ENCODE measurements at places on chromosomes 13 and 19. TPM values are rescaled to one million over a fixed set of nuclear protein-coding genes. Genes with fewer than 3 reads are reported as not detected.
A peak's percentile ranks its signal among the peaks of the same experiment; 100 is the strongest.

- no peak overlapping the region for H3K27ac ChIP-seq
- H3K27me3 ChIP-seq = no peaks in the 10 kb centered on the region
- H3K36me3 ChIP-seq = no peaks in the 10 kb centered on the region
- no peak overlapping the region for H3K4me3 ChIP-seq
Measured at GRCh38 chr13:55403887-55404487, 1736.7 kb upstream of the PRR20A start.

- no peak for DNase-seq
- no peaks in the 10 kb centered on the region for H3K36me3 ChIP-seq
- no peak overlapping the region for H3K27ac ChIP-seq
- H3K4me3 ChIP-seq = no peak overlapping the region
Measured at GRCh38 chr13:111519490-111520170, 199.2 kb downstream of the TEX29 start.

- peak overlapping the region; percentile 13 for H3K4me3 ChIP-seq
- H3K4me1 ChIP-seq = peaks cover 32% of the 10 kb centered on the region
- no peaks in the 10 kb centered on the region for H3K36me3 ChIP-seq
- H3K27me3 ChIP-seq = no peaks in the 10 kb centered on the region
Measured at GRCh38 chr13:113491418-113491883, 940 bp upstream of the DCUN1D2 start.

DNA sequence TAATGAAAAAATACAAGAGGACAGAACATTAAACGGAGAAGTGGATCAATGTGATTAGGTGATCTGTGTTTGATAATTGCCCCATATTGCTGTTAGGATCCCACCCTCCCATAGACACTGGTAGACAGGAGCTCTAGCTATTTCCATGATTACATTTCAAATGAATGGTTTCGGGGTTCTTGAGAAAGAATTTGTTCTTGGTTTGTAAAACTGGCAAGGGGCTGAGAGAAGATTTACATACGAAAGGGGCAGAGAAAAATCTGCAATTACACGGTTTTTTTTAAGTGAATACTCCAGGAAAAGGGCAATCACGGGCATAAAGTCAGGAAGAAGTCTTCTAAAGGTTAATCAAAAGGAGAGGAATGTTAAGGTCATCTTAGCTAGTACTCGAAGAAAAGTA, 2125.7 kb upstream of the PCDH20 start:
- H3K36me3 ChIP-seq = no peaks in the 10 kb centered on the region
- no peaks in the 10 kb centered on the region for H3K27me3 ChIP-seq
- H3K4me3 ChIP-seq = no peak overlapping the region
- no peak for DNase-seq

GRCh38 chr13:48965736-48966135, 10.0 kb upstream of the FNDC3A start:
- no peak overlapping the region for H3K4me3 ChIP-seq
- H3K27me3 ChIP-seq = no peaks in the 10 kb centered on the region
- no peak overlapping the region for H3K27ac ChIP-seq
- no peaks in the 10 kb centered on the region for H3K36me3 ChIP-seq
- DNase-seq = no peak
- H3K4me1 ChIP-seq = no peaks in the 10 kb centered on the region

DNA sequence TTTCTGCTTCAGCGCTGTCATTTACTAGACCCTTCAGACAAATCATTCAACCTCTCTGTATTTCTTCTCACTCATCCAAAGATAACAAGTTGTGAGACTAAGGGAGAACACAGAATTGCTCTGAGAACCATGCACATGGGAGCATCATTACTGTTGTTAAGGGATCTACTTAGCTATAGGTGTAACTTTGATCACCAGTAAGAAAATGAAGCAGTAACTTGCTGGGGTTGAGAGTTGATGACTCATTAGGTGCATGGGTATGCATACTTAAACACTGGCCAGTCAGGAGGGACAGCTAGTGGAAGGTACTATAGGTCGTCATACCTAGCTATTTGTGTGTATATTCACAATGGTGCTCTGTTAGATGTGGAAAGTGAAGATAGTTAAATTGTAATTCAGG, 61.5 kb downstream of the B3GLCT start:
- H3K36me3 ChIP-seq = no peaks in the 10 kb centered on the region
- DNase-seq = no peak
- no peak overlapping the region for H3K27ac ChIP-seq
- no peaks in the 10 kb centered on the region for H3K27me3 ChIP-seq

GRCh38 chr19:372306-372890, 27.8 kb upstream of the MIER2 start:
- no peak overlapping the region for H3K4me3 ChIP-seq
- H3K36me3 ChIP-seq = no peaks in the 10 kb centered on the region
- H3K27me3 ChIP-seq = no peaks in the 10 kb centered on the region
- no peaks in the 10 kb centered on the region for H3K4me1 ChIP-seq
- DNase-seq = peak; percentile 29
- H3K27ac ChIP-seq = no peak overlapping the region

- peaks cover 8% of the 10 kb centered on the region for H3K36me3 ChIP-seq
- no peak overlapping the region for H3K4me3 ChIP-seq
- DNase-seq = no peak
- H3K27me3 ChIP-seq = no peaks in the 10 kb centered on the region
- H3K27ac ChIP-seq = no peak overlapping the region
- H3K4me1 ChIP-seq = no peaks in the 10 kb centered on the region
Measured at GRCh38 chr13:78632996-78633395, 26.0 kb downstream of the OBI1 start.

- no peaks in the 10 kb centered on the region for H3K4me1 ChIP-seq
- H3K27me3 ChIP-seq = no peaks in the 10 kb centered on the region
- H3K4me3 ChIP-seq = no peak overlapping the region
- H3K27ac ChIP-seq = no peak overlapping the region
- no peaks in the 10 kb centered on the region for H3K36me3 ChIP-seq
Measured at GRCh38 chr13:80199585-80200292, 141.2 kb downstream of the SPRY2 start.

GRCh38 chr13:63209330-63210017, 1793.8 kb upstream of the PCDH20 start:
- H3K4me3 ChIP-seq = no peak overlapping the region
- no peaks in the 10 kb centered on the region for H3K27me3 ChIP-seq
- H3K27ac ChIP-seq = no peak overlapping the region
- no peaks in the 10 kb centered on the region for H3K36me3 ChIP-seq
- H3K4me1 ChIP-seq = no peaks in the 10 kb centered on the region
- DNase-seq = no peak

- H3K36me3 ChIP-seq = no peaks in the 10 kb centered on the region
- no peak overlapping the region for H3K4me3 ChIP-seq
- no peaks in the 10 kb centered on the region for H3K4me1 ChIP-seq
- no peak for DNase-seq
- no peak overlapping the region for H3K27ac ChIP-seq
Measured at GRCh38 chr13:73913079-73913740, 221.0 kb downstream of the KLF12 start.

DNA sequence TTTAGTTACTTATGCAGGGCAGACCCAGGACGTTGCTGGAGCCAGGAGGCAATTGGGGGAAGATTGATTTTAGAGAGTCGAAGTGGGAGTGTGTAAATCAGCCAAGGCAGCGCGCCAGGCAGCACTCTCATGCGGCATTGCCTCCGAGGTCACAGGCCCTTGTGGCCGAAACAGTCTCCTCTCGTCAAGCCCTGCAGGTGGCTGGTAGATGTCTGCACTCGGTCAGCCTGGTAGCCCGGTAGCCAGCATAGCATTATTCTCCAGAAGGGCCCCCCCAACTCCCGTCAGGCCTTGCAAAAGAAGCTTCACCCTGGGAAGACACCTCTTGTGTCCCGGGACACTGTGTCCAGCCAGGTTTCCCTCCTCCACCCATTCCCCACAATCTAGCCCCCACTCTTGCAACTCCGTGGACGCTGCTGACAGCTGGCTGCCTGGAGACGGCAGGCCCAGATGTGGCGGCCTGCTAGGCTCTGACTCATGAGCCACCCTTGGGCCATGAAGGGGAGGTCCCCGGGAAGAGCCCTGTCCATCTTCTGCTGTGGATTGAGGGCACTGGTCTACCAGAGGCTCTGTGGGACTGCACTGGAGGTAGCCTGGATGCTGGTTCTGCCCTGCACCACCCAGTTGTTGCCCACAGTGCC, 2.6 kb upstream of the PEPD start:
- peaks cover 10% of the 10 kb centered on the region for H3K4me1 ChIP-seq
- H3K36me3 ChIP-seq = no peaks in the 10 kb centered on the region
- no peak overlapping the region for H3K4me3 ChIP-seq
- H3K27ac ChIP-seq = no peak overlapping the region

GRCh38 chr19:48988860-48989259, 4.2 kb downstream of the GYS1 start:
- H3K4me3 ChIP-seq = no peak overlapping the region
- peaks cover 30% of the 10 kb centered on the region for H3K36me3 ChIP-seq
- H3K27ac ChIP-seq = no peak overlapping the region
- H3K4me1 ChIP-seq = peaks cover 12% of the 10 kb centered on the region
- H3K27me3 ChIP-seq = no peaks in the 10 kb centered on the region

DNA sequence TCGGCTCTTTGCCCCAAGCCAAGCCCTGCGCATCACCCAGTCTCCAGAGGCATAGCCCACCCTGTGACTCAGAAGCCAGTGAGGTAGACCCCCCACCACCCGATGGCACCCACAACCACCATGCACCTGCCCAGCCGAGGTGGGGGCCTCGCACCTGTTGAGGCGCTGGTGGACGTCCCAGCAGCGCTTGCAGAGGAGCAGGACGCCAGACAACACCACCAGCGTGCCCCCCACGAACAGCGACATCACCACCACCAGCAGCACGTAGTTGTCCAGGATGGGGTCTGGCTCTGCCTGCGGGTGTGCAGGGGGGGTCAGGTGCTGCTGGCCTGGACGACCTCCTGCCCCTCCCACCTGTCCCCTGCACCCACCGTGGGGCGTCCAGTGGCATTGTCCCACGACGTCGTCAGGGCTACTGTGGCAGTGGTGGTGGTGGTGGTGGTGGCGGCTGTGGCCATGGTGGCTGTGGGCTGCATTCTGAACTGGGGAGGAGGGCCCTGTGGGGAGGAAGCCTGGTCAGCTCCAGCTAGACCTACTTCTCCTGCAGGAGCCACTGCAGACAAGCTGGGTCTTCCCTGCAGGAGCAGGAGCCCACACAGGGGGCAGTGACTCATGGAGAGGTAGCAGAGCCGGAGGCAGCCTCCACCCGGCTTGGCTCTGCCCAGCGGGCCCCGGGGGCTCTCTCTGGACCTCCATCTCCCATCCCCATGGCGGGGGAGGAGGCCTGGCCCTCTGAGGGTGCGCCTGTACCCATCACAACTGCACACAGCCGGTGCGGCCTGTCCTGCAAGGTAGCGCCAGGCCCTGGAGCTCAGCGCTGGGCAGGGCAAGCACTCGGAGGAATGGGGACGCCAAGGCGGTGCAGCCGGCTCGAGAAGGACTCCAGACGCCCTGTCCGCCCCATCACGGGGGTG, 1.9 kb downstream of the CBARP start:
- H3K27me3 ChIP-seq = no peaks in the 10 kb centered on the region
- no peak overlapping the region for H3K4me3 ChIP-seq
- no peaks in the 10 kb centered on the region for H3K36me3 ChIP-seq

DNA sequence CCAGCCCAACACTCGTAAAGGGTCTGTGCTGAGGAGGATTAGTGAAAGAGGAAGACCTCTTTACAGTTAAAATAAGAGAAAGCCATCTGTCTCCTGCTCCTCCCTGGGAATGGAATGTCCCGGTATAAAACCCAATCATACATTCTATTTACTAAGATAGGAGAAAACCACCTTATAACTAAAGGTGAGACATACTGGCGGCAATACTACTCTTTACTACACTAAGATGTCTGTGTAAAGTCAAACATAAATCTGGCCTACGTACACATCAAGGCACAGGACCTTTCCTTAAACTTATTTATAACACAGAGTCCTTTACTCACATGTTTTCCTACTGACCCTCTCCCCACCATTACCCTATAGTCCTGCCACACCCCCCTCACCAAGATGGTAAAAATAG, 3.3 kb downstream of the ZNF350 start:
- H3K4me1 ChIP-seq = peaks cover 16% of the 10 kb centered on the region
- no peaks in the 10 kb centered on the region for H3K27me3 ChIP-seq
- H3K27ac ChIP-seq = no peak overlapping the region
- H3K36me3 ChIP-seq = peaks cover 10% of the 10 kb centered on the region
- no peak for DNase-seq

- no peak overlapping the region for H3K4me3 ChIP-seq
- DNase-seq = no peak
- no peak overlapping the region for H3K27ac ChIP-seq
- no peaks in the 10 kb centered on the region for H3K36me3 ChIP-seq
- H3K4me1 ChIP-seq = no peaks in the 10 kb centered on the region
- no peaks in the 10 kb centered on the region for H3K27me3 ChIP-seq
Measured at GRCh38 chr13:32889986-32890565, 126.1 kb upstream of the KL start.

- peaks cover 5% of the 10 kb centered on the region for H3K4me1 ChIP-seq
- H3K27ac ChIP-seq = no peak overlapping the region
- peaks cover 43% of the 10 kb centered on the region for H3K36me3 ChIP-seq
- no peak overlapping the region for H3K4me3 ChIP-seq
- no peak for DNase-seq
Measured at GRCh38 chr19:55246462-55247451, 12.1 kb downstream of the PPP6R1 start.

DNA sequence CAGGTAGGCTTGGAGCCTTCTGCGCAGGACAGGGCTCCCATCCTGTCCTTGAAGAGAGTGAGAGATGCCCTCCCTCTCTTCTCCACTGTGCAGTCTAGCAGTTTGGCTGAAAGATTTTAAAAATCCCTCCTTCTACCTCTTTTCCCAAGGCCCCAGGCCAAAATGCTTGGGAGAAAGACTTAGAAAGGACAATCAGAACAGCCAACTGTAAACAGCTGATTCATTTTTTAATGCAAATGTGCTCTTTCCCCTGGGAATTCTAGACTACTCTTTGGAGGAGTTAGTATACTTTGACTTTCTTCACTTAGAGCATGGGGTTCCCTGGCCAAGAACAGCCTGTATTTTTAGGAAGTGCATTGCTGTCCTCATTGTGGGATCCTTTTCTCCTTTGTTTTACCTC, 398.9 kb downstream of the GPC6 start:
- H3K27ac ChIP-seq = no peak overlapping the region
- DNase-seq = no peak
- no peaks in the 10 kb centered on the region for H3K36me3 ChIP-seq
- H3K4me3 ChIP-seq = no peak overlapping the region
- no peaks in the 10 kb centered on the region for H3K4me1 ChIP-seq
- no peaks in the 10 kb centered on the region for H3K27me3 ChIP-seq

GRCh38 chr19:13077240-13077639, 25.4 kb downstream of the LYL1 start:
- H3K36me3 ChIP-seq = no peaks in the 10 kb centered on the region
- no peak overlapping the region for H3K4me3 ChIP-seq
- H3K4me1 ChIP-seq = peaks cover 15% of the 10 kb centered on the region
- H3K27ac ChIP-seq = no peak overlapping the region

DNA sequence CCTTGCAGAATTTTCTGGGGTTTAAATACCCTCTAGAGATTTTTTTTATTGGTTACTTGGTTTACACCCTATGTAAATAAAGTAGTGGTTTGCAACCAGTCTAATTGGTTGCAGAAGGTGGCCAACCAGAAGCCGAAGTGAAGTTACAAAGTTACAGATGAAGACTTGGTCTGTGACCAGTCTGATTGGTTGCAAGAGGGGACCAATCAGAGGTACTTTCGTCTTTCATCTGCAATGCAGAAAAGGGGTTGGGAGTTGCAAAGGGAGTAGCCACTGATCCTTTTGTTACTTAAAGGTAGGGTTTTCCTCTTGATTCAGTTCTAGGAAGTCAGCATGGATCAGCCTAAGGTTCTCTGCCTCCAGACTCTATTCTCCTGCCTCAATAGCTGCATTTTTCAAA, 48.8 kb upstream of the CHST8 start:
- no peaks in the 10 kb centered on the region for H3K27me3 ChIP-seq
- DNase-seq = no peak
- no peaks in the 10 kb centered on the region for H3K4me1 ChIP-seq
- no peaks in the 10 kb centered on the region for H3K36me3 ChIP-seq
- H3K27ac ChIP-seq = no peak overlapping the region
- H3K4me3 ChIP-seq = no peak overlapping the region

CEACAM20 gene
- total RNA-seq = not detected

CA11 gene
- total RNA-seq = 4.6 TPM

ANKRD27 gene
- 64.8 TPM for total RNA-seq

TPGS1 gene
- 90.1 TPM for total RNA-seq

PLPP2 gene
- 27.3 TPM for total RNA-seq

KLK4 gene
- total RNA-seq = not detected
